ENCODE measurements at places on chromosomes 2 and 18.
A peak's percentile ranks its signal among the peaks of the same experiment; 100 is the strongest.

- no peaks in the 10 kb centered on the region for H3K27me3 ChIP-seq
- no peaks in the 10 kb centered on the region for H3K36me3 ChIP-seq
- H3K4me1 ChIP-seq: no peaks in the 10 kb centered on the region
- no peak overlapping the region for H3K4me3 ChIP-seq
Observed at GRCh38 chr18:10009321-10010144, 95.7 kb downstream of the VAPA start.

- no peaks in the 10 kb centered on the region for H3K4me1 ChIP-seq
- H3K27me3 ChIP-seq: no peaks in the 10 kb centered on the region
- no peak for DNase-seq
- H3K4me3 ChIP-seq: no peak overlapping the region
Observed at GRCh38 chr18:74110976-74111375, 36.7 kb downstream of the FBXO15 start.

- H3K27me3 ChIP-seq: no peaks in the 10 kb centered on the region
- H3K4me1 ChIP-seq: no peaks in the 10 kb centered on the region
- no peaks in the 10 kb centered on the region for H3K36me3 ChIP-seq
- H3K4me3 ChIP-seq: no peak overlapping the region
Observed at GRCh38 chr18:13871701-13872100, 43.6 kb downstream of the MC2R start.

DNA sequence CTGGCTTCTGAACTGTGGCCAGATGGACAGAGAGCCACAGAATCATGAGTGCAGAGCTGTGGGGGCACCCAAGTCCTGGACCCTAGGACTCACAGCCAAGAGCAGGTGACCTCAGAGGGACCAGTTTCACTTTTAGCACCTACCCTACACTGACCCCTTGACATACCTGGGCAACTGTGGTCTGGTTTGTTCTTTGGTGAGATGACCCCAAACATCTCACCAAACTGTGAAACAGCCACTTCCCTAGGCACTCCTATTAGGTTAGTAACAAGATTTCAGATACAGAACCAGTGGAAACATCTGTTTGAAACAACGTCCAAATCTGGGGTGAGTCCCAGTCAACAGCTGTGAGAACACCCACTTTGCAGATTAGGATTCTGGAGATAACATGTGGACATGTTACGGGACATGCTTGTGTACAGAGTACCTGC is 1.9 kb upstream of the ZFP36L2 start:
- peak overlapping the region; percentile 100 for H3K27ac ChIP-seq
- peaks cover 17% of the 10 kb centered on the region for H3K4me1 ChIP-seq
- no peaks in the 10 kb centered on the region for H3K27me3 ChIP-seq
- peak overlapping the region; percentile 74 for H3K4me3 ChIP-seq
- no peak for DNase-seq

DNA sequence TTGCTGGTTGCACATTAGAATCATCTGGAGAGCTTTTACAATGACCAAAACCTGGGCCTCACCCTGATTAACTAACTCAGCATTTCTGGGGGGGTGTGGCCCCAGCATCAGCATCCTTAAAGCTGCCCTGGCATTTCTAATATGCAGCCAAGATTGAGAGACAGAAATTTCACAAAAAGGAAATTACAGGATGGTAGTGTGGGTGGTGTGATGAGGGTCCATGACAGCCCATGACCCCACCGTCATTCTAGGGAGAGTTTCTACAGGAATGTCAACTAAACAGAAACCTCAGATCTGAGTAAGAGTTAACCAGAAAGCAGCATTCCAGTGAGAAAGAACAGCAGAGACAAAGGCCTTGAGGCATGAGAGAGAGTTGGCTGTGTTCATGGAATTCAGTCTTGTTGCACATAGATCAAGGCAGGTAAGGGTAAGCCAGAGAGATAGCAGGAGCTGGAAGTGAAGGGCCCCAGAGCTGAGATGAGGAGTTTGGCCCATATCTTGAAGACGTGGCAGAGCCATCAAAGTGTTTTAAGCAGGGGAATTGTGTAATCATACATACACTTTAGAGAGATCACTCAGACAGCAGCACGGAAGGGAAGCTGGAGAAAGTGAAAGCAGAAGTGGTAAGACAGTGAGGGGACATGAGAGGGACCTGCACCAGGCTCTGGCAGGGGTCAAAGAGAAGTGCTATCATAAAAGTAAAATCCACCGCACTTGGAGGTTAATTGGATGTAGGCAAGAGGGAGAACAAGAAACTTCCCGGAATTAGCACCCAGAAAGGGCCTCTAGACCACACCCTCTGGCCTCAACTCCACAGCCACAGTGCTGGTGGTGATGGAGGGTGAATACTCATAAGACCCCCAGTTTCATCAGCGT is 7.8 kb upstream of the TRABD2A start:
- H3K4me3 ChIP-seq: peak overlapping the region; percentile 18
- no peaks in the 10 kb centered on the region for H3K27me3 ChIP-seq
- peak overlapping the region; percentile 72 for H3K27ac ChIP-seq
- peak; percentile 70 for DNase-seq

DNA sequence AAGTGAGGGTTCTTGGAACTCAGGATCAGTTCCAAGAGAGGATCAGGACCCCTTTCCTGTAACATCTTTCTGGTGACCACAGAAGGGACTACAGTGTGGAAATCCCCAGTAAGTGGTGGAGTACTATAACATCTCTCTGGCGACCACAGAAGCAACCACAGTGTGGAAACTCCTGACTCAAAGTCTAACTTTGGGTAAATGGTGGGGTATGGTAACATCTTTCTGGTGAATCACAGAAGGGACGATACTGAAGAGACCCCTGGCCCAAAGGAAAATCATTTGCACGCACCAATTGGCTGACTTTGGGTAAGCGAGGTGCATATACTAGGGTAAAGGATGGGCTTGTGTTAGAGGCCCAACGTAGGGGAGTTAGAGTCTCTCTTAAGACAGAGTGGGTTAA is 56.3 kb upstream of the GULP1 start:
- H3K27ac ChIP-seq: no peak overlapping the region
- no peak overlapping the region for H3K4me3 ChIP-seq
- H3K27me3 ChIP-seq: no peaks in the 10 kb centered on the region

- DNase-seq: no peak
- H3K27ac ChIP-seq: no peak overlapping the region
Observed at GRCh38 chr2:55107436-55107835, 57.2 kb upstream of the RTN4 start.

- H3K4me3 ChIP-seq: no peak overlapping the region
- H3K4me1 ChIP-seq: no peaks in the 10 kb centered on the region
- H3K27me3 ChIP-seq: no peaks in the 10 kb centered on the region
- no peak for DNase-seq
- H3K27ac ChIP-seq: no peak overlapping the region
Observed at GRCh38 chr18:55432307-55433040, 155.5 kb downstream of the TCF4 start.

GRCh38 chr2:177496921-177497320 is 104.3 kb downstream of the AGPS start:
- no peak for DNase-seq
- no peaks in the 10 kb centered on the region for H3K36me3 ChIP-seq
- no peak overlapping the region for H3K27ac ChIP-seq
- no peaks in the 10 kb centered on the region for H3K4me1 ChIP-seq

DNA sequence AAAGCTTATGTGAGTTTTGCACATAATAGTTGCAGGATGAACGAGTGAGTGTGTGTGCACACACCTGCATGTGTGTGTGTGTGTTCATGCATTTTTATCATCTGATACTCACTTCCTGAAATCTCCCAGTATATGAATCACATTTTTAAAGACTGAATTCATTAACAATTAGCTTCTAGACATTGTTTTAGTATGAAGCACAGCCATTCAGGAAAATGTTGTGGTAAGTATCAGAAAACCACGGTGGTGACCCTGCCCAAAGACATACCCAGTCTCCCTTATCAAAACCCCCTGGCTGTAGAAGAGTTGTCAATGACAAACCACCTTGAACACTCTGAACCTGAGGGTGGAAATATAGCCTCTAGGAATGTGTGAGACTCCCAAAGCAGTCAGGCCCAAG is 220.8 kb downstream of the ALK start:
- H3K4me1 ChIP-seq: no peaks in the 10 kb centered on the region
- H3K27me3 ChIP-seq: no peaks in the 10 kb centered on the region
- no peak overlapping the region for H3K4me3 ChIP-seq
- DNase-seq: no peak
- no peaks in the 10 kb centered on the region for H3K36me3 ChIP-seq

- no peak overlapping the region for H3K27ac ChIP-seq
- H3K4me1 ChIP-seq: no peaks in the 10 kb centered on the region
- no peaks in the 10 kb centered on the region for H3K36me3 ChIP-seq
- H3K27me3 ChIP-seq: no peaks in the 10 kb centered on the region
Observed at GRCh38 chr18:13973061-13973575, 57.8 kb upstream of the MC2R start.

Measured in Peyer's patch (tissue), 4 donors.